ENCODE measurements at places on chromosomes 7 and 10. TPM values are rescaled to one million over a fixed set of nuclear protein-coding genes. Genes with fewer than 3 reads are reported as not detected.

The NCF1 gene
- polyA plus RNA-seq, result 0.69 TPM

- DNase-seq, result no peak
Observed at GRCh38 chr10:58813573-58813972, 300.9 kb downstream of the BICC1 start.

DNA sequence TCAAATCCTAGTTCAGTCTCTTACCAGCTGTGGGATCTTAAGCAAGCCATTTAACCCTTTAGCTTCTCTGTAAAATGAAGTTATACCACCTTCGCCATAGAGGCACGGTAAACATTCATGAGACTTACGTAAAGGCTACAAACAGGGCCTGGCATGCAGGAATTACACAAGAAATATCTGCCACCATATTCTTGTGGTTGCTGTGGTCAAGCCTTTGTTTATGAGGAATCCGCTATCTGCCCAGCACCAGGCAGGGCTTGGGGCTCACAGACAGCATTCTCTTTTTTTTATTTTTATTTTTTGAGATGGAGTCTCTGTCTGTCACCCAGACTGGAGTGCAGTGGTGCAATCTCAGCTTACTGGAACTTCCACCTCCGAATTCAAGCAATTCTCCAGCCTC is 9.9 kb downstream of the AIFM2 start:
- no peak for DNase-seq

- DNase-seq, result no peak
Observed at GRCh38 chr7:33432821-33433220, 303.5 kb downstream of the BBS9 start.

The KLHDC10 gene
- polyA plus RNA-seq, result 11.8 TPM

DNA sequence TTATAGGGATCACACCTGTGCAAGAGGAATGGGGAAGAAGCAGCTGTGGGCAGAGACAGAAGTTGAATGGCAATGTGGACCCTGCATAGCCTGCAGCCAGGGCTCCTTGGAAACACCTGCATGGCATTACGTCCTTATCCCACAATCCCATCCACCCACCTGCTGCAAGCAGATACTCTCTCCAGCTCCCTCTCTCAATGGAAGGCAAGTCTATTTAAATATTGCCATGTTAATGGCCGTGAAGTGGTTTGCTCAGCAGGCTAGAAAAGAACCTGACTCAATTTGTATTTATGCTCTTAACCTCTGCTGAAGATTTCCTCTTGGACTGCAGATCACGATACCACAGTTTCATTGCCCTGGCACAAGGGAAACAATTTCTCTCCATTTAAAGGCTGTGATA is 417.0 kb downstream of the TYW1 start:
- DNase-seq, result no peak

DNA sequence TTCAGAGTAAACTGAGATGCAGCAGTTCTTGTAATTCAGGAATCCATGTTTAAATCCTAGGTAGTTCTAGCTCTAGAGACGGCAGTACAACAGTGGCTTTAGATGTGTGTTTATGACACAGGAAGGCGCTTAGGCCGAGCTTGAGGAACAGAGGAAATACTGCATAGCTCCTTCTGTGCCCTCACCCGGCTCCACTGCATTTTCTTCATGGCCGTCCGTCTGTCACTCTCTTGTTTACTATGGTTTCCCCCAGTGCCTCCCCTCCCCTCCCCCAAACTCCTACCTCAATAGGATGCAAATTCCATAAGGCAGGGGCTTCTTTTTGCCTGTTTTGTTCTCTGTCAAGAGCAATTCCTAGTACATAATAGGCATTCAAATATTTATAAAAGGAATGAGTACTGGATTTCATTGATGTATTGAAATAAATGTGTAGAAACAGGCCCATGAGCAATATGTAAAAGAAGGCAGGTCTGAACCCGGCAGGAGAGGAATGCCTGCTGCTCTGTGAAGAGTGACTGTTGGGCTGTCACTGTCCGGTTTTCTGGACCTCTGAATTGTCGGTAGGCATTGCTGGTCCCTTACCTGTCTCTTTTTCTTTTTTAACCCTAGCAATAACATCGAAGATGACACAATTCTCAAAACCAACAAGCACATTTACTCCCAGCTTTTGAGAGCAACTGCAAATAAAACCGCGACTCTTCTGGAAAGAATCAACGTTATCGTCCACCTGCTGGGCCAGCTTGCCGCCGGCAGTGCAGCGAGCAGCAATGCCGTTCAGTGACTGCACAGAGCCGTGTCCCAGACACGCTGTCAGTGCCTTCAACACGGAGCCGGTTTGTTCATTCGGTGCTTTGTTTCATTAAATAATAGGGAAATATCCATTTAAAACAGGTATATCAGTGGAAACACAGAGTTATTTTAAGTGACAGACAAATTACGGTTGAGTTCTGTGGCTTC is 12.7 kb downstream of the MMP21 start:
- no peak for DNase-seq

The TRPV6 gene
- polyA plus RNA-seq, result 0.03 TPM

- DNase-seq, result no peak
Observed at GRCh38 chr10:49600046-49600445, 10.1 kb upstream of the SLC18A3 start.

DNA sequence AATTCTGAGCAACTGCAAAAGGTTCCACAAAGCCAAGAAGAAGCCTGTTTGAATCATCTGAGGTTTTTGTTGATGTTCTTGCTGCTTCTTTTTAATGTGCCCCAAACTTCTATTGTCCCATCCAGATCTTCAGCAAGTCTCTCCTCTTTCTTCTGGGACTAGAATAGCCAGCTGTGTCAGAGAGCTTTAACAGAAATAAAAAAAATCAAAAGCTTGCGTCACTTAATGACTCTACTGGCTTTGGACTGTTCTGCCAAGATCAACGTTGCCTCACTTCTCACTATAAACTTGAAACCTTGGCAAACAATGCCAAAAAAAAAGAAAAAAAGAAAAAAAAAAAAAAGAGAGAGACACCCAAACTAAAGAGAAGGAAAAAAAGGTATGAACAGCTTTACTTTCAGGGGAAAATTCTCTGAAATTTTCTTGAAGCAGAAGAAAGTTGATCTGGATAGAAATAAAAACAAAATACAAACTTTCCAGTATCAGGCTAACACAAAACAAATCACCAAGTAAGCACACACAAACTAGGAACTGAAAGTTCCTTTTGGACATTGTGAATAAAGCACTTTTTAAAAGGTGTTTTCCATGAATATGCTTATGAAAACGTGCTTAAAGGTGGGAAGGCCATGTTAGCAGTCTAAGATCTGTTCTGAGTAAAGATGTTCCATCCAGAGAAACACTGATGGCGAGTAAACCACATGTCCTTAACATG is 14.8 kb downstream of the USP54 start:
- DNase-seq, result peak; percentile 58

The MOGAT3 gene
- not detected for polyA plus RNA-seq

DNA sequence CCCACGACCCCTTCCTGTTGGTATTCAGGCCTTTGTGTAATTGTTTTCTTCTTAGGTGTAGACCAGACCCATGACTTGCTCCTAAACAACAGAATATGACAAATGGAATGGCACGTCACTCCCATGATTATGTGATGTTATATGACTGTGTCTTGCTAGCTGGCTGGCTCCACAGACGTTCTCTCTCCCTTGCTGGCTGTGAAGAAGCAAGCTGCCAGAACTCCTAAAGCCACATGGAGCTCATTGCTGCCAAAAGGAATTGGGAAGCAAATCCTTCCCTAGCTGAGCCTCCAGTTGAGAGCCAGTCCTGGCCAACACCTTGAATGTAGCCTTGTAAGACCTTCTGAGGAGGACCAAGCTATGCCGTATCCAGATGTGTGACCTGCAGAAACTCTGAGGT is 74.2 kb downstream of the RAB18 start:
- no peak for DNase-seq

DNA sequence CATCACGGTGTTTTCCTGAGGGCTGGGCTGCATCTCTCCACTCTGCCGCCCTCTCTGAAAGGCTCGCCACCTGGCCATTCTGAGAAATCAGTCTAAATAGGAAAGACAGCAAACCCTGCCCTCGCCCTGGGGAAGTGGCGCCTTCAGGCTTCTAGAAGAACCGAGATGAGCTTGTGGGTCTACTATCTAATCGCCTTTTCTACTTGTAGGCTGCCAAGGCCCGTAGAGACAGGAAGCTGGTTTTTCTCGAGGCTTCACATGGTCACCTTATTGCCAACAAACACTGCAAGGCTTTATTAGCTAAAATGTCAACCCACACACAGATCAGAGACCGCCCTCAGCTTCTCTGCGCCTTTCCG is 21.4 kb downstream of the LAT2 start:
- DNase-seq, result no peak

- DNase-seq, result no peak
Observed at GRCh38 chr7:125316466-125316865, 386.8 kb upstream of the POT1 start.

GRCh38 chr7:80140388-80140787 is 5.8 kb downstream of the GNAI1 start:
- no peak for DNase-seq

DNA sequence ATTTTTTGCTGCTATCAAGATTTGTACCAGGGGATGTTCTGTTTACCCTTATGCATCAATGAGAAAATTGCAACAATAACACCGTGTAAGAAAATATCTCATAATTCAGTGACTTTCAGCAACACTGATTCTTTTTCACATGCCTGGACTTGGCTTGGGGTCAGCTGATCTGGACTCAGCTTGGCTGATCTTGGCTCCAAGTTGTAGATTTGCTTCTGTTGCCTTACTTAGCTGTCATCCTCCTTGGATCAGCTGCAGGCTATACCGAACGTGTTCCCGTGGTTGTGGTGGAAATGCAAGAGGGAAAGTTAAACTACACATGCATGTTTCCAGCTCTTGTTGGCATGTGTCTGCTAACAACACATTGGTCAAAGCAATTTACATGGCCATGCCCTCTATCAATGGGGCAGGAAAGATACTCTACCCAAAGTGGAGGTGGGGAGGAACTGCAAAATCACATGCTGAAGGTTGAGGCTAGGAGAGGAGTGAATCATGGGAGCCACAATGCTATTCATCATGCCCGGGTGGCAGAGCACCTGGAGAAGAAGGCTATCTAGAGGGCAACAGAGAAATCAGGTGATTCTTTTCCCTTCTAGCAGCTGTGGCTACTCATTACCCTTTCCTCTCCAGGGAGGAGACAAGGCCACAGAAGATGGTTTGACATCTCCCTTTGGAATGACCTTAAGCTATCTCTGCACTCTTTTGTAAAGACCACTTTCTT is 1276.3 kb upstream of the AUTS2 start:
- DNase-seq, result peak; percentile 12

The SP8 gene
- polyA plus RNA-seq, result not detected

The COL1A2 gene
- 457 TPM for polyA plus RNA-seq

The FAM3C gene
- polyA plus RNA-seq, result 88.9 TPM

The GALNT17 gene
- polyA plus RNA-seq, result 13.4 TPM

GRCh38 chr10:8128511-8128910 is 74.0 kb downstream of the GATA3 start:
- no peak for DNase-seq

- no peak for DNase-seq
Observed at GRCh38 chr10:97991871-97992270, 38.5 kb downstream of the CRTAC1 start.

DNA sequence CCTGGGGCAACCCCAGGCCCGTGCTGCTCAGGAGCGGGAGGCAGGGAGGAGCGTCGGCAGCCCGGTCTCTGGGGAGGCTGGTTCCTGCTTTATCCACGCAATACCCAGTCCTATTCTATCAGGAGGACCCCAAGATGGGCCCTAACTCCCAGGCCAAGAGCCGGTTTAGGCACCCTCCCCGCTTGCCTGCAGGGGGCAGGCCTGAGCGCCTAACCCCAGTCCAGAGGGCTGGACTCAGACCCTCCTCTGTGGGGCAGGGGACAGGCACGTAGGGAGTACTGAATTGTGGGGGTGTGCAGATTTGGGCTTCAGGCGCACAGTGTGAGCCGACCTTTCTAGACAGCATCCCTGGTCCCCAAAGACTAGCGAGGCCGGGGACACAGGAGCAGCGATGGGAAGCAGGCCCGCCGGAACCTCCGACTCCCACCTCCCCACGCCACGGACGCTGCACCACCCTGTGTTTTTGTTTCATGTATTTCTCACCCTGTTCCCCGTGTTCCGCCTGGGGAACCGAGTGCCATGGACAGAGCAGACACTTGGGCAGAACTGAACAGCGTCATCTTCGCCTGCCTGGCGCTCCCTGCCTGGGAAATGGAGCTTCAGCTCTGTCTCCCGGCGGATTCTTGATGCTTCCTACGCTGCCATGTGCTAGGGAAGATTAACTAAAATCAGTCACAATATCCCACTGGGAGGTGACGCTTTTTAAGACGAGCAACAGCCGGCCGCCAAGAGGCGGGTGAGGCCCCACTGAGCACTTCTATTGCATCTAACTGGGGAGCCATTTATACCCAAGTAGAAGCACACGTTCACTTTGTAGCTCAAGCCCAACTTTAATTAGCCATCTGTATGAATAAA is 5.3 kb downstream of the NUDT1 start:
- no peak for DNase-seq

DNA sequence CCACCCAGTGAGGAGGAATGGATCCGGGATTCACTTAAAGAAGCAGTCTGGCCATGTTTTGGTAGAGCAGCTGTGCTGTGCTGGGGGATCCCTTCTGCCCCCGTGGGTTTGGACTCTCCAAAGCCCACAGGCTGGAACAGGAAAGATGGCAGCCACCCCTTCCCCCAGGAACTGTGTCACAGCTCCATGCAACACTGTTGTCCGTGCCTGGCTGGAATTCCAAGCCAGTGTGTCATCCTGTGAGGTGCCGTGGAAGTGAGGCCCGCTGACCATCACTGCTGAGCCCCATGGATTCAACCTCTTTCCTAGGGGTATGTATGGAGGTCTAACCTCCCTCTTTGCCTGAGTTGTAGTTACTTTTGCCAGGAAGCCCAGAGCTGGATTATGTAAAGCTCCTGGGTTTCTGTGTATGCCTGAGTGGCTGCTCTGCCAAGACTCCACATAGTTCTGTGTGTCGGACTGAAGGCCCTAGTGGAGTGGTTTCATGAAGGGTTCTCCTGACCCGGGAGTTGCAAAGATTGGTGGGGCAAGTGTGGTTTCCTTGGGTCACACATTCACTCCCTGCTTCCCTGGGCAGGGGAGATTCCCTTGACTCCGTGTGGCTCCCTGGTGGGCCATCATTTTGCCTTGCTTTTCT is 35.1 kb upstream of the PCGF5 start:
- DNase-seq, result no peak

The ATRNL1 gene
- polyA plus RNA-seq, result 8.1 TPM

- no peak for DNase-seq
Observed at GRCh38 chr10:94143261-94143660, 149.5 kb downstream of the PLCE1 start.

GRCh38 chr7:142439739-142440138 is 181.9 kb upstream of the PRSS58 start:
- no peak for DNase-seq
